ENCODE measurements at places on chromosomes 3 and 15. TPM values are rescaled to one million over a fixed set of nuclear protein-coding genes. Genes with fewer than 3 reads are reported as not detected.

DNA sequence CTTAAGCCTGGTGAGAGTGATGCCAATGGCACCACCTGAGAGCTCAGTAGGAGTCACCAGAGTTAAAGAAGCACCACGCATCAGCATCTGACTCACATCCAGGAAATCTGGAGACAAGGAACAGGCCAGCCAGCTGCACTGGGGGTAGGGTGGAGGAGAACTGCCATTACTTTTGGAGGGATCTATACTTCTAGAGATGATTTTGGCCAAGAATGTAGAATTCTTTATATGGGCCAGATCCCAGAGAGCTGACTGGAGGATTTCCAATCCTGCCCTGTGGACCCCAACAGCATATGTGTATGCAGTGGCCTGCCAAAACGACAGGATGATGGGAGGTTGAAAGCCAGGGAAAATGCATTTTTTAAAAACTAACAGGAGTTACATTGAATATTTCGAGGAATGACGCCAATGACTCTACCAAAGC lies 29.8 kb downstream of the CCR3 start:
- no peak for DNase-seq

DNA sequence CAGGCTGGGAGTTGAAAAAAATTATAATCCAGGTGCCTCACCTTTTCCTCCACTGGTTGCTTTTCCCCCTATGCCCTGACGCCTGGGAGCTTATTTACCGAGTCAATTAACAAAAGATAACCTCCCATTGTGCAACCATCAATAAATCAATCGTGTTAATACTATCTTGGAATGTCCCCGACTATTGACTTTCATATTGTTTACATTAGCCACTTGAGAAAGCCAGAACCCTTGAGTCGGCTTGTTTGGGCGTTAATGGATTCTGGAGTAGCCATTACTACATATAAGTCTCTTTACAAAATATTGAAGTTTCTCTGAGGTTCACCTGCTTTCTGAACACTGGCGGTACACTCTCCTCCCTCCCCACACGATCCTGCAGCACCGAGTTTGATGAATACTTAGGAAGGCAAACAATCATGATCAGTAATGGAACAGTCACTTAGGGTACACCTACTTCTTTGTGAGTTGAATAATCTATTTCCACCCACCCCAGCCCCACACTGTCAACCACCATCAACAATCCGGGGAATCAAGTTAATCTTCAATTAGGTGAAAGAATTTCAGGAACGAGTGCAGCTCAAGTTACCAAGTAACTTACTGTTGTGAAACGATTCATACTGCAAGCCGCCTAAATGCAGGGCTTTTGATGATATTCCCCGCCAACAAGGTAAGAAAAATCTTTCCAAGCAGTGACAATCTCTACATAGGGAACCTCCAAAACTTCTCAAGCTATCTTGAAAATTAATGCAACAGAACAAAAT lies 159.3 kb upstream of the NR2F2 start:
- no peak for DNase-seq

DNA sequence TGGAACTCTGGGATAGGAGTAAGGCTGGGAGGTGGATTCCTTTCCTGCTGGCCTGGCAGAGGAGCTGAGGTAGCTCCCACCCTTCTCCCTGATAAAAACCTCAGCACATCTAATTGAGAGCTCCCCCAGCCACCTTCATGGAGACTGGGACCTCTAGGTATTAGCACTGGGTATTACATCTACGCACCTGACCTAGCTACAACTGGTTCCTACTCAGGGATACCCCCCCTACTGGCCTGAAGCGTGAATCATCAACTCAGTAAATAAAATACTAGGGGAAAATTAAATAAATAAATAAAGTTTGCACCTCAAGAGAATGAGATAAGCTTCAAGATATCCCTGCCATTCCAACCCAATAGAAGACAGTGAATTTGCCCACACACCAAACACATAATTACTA lies 140.4 kb downstream of the NEK10 start:
- DNase-seq = no peak

DNA sequence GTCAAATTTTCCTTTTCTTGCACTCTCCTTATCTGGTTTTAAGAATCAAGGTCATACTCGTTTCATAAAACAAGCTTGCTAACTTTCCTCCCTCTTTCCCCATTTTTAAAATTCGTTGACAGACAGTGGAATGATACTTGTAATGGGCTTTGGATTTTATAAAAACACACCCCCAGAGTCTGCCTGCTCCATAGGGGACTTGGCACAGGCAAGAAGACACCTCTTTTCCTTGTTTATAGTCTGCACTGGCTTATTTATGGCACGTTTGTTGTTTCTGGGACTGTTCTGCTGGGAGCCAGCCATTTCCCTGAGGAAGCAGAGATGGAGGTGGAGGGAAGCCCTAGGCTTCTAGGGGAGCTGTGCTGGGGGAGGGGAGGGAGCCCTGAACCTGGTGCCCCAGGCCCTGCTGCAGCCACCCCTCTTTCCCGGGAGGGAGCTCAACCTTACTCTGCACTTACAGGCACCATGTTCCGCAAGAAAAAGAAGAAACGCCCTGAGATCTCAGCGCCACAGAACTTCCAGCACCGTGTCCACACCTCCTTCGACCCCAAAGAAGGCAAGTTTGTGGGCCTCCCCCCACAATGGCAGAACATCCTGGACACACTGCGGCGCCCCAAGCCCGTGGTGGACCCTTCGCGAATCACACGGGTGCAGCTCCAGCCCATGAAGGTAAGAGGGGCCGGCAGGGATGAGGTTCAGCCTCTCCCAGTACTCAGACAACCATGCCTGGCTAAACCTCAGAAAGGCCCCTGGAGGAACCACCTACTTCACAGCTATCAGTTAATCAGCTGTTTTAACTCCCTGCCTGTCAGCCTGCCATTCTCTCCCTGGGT lies 18.3 kb downstream of the ANKRD63 start:
- no peak for DNase-seq

- DNase-seq = no peak
Measured at GRCh38 chr15:85878828-85879225, 84.1 kb upstream of the KLHL25 start.

DNA sequence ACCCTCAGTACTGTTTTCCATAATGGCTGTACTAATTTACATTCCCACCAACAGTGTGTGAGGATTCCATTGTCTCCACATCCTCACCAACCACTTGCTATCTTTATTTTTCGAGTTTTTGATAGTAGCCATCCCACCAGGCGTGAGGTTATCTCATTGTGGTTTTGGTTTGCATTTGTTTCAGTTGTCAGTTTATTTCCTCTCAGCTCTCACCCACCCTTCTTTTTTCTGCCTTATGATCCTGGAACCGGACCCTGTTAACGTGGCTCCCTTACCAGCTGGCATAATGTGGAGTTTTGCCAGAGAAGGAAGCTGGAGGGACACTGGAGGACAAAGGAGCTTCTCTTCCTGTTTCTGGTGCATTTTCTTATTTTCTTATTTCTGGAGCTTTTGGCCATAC lies 25.1 kb upstream of the SH3GL3 start:
- DNase-seq = no peak

GRCh38 chr15:59434481-59434880 lies 3.5 kb upstream of the FAM81A start:
- no peak for DNase-seq

DNA sequence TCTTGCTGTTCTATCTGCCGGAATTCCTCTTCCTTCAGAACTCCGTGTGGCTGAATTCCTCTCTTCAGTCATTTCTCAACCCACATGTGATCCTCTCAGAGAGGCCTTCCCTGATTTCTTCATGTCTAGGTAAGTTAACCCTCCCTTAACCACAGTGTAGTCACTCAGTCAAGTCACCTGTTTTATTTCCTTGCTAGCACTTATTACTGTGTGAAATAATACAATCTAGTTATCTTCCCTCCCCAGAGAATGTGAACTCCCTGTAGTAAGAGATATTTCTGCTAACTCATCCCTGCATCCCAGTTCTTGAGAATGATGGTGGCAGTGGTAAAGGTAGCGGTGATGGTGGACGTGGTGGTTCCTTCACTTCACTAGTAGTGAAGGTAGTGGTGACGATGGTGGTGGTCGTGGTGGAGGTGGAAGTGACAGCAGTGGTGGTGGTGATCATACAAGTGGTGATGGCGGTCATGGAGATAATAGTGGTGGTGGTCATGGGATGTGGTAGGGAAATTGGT lies 33.3 kb downstream of the COL6A5 start:
- no peak for DNase-seq

DNA sequence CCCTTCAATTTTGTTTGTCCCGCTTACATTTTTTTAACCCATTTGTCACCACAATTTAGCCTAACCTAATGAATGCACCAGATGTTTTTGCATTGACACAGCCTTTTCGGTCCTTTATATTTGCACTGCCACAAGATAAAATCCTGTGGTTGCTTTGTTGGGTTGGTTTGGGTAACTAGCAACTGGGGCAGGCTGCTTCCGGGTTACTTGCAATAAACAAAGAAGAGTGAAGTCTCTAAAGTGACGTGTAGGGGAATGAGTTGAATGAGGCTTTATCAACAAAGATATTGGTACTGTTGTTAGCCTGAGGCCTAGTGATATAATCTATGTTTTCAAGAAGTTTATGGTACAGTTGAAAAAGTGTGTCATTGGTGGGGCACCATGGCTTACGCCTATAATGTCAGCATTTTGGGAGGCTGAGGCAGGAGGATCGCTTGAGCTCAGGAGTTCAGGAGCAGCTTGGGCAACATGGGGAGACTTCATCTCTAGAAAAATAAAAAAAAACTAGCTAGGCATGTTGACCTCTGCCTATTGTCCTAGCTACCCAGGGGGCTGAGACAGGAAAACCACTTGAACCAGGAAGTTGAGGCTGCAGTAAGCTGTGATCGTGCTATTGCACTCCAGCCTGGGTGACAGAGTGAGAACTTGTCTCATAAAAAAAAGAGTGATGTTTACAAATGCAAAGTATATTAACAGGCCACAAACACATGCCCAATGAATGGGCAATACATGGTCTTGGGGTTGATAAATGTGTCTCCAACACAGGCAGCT lies 121.8 kb downstream of the OXSM start:
- no peak for DNase-seq

Gene CCDC80
- 30.7 TPM for total RNA-seq

Gene DGKG
- total RNA-seq = 22.4 TPM

Gene TEX55
- not detected for total RNA-seq

Gene GRM7
- total RNA-seq = not detected

Gene GOLGA8S
- total RNA-seq = 0.16 TPM

Gene CYP19A1
- 0.21 TPM for total RNA-seq

Data from heart left ventricle (tissue), 16 donors.